NCI-H1092 (cell line): ENCODE measurements at places on chromosomes 2 and 18.

DNA sequence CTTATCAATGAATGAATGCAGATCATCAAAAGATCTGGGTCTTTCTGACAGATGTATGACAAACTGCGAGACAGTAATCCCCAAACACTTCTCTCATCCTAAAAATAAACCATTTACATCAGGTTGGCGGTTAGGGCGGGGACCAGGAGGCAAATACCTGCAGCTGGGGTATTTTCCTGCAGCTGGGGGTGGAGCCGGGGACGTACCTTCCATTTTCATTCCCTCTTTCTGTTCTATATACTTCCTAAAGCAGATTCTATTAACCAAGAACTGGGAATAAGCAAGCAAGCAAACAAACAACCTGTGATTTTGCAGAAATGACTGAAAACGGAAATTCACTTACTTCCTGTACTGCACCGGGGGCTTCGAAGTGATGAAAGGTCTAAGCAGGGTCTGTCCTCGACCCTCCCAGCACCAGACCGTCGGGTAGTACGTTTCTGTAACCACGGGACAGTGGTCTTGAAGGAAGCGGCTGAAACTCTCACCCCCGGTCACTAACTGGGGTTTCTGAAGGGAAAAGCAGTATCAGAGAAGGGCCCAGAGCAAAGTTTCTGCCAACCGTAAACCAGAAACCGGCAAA, 1.2 kb downstream of the ABHD3 start:
- no peak for DNase-seq

GRCh38 chr2:42495234-42495581, 1.4 kb upstream of the KCNG3 start:
- DNase-seq, result no peak

DNA sequence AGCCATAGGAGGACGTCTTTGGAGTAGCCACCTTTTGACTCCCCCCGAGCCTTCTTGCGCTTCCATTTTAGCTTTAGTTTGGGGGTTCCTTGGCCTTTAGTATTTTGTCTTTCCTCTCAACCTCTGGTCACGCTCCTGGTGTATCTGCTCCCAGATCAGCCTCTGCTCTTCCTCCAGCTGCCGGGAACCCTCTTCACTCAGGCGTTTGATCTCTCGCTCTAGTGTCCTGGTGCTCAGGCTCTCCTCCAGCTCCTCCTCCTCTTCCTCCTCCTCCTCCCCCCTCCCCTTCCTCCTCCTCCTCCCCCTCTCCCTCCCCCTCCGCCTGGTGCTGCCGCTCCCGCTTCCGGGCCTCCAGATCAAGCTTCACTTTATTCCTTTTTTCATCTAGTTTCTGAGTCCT, 1082.3 kb upstream of the TMEFF2 start:
- no peak for DNase-seq

DNA sequence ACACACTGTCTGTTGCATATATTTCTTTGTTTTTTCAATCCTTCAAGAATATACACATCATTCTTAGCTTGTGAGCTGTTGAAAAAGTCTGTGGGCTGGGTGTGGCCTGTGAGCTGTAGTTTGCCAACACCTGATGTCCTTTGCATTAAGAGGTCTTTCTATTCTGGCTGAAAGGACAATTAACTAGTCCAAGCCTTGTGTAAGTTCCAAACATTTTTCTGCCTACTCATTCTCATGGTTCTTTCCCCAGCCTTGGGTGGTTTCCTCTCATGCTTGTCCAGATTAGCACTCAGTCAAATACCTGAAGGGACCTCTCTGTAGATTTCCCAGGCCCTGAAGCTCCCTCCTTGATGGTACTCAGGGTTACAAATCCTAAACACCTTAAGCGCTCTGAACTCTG, 57.8 kb upstream of the NABP1 start:
- no peak for DNase-seq

DNA sequence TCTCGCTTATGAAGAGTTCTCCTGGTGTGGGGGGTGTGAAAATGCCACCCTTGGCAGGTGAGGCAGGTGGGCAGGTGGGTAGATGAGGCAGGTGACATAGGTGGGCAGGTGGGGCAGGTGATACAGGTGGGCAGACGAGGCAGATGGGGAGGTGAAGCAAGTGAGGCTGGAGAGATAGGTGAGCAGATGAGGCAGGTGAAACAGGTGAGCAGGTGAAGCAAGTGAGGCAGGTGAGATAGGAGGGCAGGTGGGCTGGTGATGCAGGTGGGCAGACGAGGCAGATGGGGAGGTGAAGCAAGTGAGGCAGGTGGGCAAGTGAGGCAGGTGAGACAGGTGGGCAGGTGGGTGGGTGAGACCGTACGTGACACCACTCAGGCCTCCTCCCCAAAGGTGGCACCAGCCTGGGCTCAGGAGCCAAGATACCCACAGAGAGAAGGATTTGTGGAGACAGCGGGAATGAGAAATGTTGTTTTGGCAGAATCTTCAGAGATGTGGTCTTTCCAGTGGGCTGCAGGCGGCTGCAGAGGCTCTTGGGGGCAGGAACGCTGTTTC, 232.3 kb upstream of the MYT1L start:
- no peak for DNase-seq

DNA sequence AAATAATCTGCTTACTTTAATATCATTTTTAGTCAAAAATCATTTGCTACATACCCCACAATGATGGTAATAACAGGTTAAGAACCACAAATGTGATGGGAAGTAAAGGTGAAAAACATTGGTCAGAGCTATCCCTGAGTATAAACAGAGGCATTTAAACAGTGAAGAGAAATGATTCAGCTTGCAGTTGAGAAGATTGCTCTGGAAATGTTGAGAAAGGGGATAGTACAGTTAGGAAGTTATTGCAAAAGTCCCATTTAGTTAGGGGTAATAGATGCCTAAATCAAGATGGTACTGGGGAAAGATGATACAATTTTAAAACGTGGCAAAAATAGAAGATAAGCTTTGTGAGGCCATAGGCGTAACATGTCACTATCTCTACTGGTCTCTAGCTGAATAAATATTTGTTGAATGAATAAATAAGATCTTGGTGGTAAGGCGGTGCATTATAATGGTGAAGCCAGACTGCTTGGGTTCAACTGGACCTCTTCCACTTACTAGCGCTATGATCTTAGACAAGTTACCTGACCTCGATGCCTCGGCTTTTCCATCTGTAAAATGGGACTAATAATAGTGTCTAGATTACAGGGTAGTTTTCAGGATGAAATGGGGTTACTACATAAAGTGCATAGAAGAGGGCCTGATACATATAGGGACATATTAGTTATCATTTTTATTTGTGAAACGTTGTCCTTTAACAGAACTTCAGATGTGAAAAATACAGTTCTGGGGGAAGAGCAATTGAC, 2.0 kb upstream of the BZW1 start:
- no peak for DNase-seq

DNA sequence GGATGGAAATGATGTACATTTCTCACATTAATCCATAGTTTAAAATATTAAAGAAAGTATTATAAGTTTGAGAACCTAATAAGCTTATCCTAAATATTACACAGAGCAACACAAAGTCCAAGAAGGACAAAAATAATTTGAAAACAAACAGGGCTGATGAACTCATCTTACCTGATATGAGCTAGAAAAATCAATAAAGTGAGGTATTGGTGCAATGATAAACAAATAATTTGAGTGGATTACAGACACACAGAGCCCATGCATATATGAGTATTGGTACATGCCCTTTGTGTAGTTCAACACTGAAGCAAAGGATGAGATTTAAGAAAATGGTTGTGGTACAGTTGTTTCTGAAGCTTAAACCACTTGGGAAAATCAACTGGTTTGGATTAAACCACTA, 1139.0 kb downstream of the SUCLG1 start:
- DNase-seq, result no peak

DNA sequence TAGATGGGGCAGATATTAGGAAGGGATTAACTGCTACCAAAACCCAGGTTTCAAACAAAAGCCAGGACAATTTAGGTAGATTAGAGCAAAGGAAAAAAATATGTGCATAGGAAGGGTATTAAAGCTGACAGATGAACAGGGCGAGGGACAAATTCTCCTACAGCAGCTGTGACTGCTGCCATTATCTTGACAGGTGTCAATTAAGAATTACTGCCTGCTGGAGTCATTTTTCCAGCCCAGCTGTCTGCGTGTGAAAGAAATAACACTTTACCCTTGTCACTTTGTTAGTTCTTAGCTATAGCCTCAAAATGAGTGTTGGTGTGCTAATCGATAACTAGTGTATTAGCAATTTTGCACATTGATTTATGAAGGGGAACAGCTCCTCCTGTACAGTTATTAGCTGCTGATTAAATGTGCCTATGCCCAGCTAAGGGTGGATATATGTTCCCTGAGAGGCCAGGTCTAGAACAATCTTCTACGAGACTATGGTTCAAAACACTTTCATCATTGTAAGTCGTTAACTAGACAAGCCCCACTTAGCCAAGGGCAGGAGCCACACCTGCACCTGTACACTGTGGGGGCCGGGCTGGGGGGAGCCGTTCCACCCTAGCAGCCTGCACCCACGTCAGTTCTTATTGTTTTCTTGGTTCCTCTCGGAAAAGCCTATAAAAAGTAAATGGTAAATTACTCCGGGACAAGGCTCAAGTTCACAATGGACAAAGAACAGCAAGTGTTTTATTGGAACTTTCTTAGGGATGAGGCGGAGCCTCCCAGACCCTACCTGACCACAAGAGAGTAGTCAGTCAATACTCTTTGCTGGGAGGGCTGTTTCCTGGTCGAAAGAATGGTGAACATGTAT, 7.7 kb downstream of the TSHZ1 start:
- DNase-seq, result no peak

DNA sequence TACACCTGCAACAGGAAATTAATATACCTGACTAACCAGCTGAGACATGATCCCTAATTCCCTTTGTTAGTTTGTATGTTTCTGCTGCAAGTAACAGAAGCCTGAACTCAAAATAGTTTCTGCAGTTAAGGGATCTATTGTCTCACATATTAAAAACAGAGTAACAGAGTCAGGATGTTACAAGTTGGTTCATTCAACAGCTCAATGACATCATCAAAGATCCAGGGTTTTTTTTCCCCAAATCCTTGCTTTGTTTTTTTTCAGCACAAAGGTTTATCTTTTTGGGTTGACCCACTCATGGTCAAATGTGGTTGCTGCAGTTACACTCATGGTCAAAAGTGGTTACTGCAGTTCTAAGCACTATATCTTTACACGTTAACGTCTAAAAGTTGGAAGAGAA, 35.0 kb upstream of the DNAH7 start:
- no peak for DNase-seq

DNA sequence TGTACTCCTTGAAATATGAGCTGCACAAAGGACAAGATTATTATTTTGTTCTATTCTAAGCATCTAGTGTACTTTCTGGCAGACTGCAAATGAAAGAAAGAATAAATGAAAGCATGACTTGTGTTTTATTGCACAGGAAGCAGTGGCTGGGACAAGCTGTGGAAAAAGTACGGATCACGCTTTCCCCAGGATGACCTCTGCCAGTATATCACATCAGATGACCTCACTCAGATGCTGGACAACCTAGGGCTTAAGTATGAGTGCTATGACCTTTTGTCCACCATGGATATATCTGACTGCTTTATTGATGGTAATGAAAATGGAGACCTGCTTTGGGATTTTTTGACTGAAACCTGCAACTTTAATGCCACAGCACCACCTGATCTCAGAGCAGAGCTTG, 49.4 kb downstream of the HNMT start:
- DNase-seq, result no peak

GRCh38 chr2:168158586-168158985, 88.8 kb downstream of the STK39 start:
- no peak for DNase-seq

- DNase-seq, result no peak
Measured at GRCh38 chr2:84131278-84131830, 327.7 kb downstream of the SUCLG1 start.

GRCh38 chr2:178865146-178865936, 58.1 kb upstream of the TTN start:
- DNase-seq, result no peak

DNA sequence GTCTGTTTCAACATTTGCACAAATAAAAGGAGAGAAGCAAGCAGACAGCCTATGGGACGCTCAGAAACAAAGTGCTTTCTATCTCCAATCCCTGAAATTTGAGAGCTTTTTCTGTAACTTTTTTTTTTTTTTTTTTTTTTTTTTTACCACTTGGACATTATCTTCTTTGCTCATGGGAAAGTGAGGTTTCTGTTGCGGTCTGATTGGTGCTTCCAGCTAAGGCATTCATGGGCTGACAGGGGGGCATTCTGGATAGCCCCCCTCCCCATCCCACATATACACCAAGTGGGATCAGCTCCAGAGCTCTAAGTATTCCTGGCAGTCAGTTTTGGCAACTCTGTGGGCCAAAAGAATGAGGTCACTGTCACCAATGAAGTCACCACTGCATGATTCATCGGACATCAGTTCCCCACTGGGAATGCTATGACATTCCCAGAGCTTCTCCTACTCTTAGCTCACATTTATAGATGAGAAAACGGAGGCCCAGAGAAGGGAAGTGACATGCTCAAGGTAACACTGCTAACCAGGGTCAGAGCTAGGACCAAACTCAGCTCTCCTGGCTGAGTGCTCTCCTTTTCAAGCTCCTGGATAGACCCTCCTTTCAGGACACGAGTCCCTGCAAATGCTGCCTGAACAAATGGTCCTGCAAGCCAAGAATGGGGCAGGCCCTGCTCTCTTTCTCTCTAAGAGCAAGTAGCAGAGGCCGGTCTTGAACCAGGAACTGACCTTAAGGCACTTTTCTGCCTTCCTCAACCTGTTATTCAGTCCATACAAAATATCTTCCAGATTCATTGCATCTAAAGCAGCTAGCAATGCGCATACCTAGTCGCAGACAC, 61.3 kb downstream of the TMEM247 start:
- no peak for DNase-seq

DNA sequence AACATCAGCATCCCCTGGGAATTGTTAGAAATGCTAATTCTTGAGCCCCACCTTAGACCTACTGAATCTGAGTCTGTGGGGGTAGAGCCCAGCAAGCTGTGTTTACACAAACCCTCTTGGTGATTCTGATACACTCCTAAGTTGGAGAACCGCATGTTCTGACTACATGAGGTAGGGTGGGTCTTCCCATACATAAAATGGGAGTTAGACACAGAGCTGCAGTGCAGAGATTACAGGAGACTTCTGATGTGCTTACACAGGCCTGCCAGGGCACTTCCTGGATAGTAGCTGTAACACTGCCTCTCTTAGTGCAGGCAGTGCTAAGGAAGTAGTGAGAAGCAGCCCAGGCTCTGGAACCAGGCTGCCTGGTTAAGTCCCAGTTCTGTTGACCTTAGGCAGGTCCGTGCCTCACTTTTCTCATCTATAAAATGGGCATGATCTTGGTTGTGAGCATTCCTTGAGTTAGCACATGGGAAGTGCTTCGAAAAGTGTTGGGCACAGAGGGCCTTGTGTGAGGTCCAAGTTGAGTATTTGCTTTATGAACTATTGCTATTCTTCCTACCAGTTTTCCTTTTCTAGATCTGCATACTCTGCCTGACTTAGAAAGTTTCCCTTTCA, 67.3 kb downstream of the GLI2 start:
- DNase-seq, result no peak

DNA sequence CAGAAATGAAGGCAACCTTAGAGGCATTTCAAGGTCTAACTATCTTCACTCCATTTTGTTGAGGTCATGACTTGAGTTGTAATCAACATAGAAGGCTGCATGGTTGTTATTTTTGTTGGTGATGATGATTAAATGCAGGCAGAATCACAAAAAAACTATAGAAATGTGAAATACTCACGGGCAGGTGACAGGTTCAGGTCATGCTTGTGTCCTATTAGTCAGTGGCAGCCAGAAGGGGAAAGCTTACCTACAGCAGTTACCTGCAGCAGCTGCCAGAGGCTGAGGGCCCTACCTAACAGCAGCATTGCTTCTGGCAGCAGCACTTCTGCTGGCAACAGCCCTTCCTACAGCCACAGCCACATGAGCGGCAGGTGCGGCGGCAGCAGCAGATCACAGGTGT, 394 bp downstream of the SCYGR3 start:
- DNase-seq, result no peak
